ENCODE measurements at places on chromosomes 7 and 10.

DNA sequence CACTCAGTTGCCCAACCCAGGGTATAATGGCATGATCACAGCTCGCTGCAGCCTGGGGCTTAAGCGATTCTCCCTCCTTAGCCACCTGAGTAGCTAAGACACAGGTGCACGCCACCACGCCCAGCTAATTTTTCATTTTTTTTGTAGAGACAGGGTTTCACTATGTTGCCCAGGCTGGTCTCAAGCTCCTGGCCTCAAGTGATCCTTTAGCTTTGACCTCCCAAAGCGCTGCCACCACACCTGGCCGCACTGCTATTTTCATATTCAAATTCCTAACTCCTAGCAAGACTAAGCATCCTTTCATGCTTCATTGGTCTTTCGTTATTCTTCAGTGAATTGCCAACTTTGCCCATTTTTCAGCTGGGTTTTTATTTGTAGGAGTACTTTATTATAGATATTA lies 30.4 kb upstream of the DAGLB start:
- no peak overlapping the region for H3K4me3 ChIP-seq
- H3K27ac ChIP-seq = no peak overlapping the region
- no peaks in the 10 kb centered on the region for H3K36me3 ChIP-seq
- no peak for DNase-seq
- peaks cover 50% of the 10 kb centered on the region for H3K4me1 ChIP-seq
- no peaks in the 10 kb centered on the region for H3K27me3 ChIP-seq

DNA sequence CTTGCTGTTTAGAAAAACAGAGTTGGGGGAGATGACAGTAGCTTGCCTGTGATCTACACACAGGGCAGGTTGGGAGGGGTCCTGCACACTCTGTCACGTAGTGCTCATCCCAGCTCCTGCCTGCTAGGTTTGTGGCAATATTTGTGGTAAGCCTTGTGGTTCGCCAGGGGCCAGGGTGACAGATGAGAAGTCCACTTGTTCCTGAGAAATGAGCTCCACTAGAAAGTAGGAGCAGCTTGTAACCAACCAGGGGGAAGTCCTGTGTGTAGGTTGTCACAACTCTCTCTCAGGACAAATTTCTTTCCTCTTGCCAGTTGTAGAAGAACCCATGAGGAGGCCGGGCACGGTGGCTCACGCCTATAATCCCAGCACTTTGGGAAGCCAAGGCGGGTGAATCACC lies 147.0 kb downstream of the TCF7L2 start:
- H3K36me3 ChIP-seq = no peaks in the 10 kb centered on the region
- DNase-seq = no peak

DNA sequence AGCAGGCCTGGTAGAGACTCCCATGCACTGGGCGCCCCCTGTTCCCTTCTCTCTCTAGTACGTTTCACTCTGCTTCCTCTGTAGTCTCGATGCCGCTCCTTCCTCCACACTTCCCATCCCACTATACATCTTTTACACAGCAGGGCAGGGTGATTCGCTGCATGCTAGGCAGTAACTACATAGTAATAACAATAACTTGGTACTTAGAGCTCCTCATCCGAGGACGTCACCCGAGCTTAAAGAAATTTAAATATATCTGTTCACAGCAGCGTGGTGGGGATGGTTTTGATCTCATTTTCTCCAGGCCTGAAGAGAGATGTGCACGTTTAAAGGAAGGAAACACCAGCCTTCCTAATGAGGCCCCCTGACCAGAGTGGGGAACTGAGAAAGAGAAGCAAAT lies 276.9 kb downstream of the SKAP2 start:
- peaks cover 26% of the 10 kb centered on the region for H3K27me3 ChIP-seq
- no peak overlapping the region for H3K27ac ChIP-seq
- no peak for DNase-seq

- no peak overlapping the region for H3K27ac ChIP-seq
- no peak overlapping the region for H3K4me3 ChIP-seq
- no peak for DNase-seq
- H3K36me3 ChIP-seq = no peaks in the 10 kb centered on the region
- H3K27me3 ChIP-seq = no peaks in the 10 kb centered on the region
Measured at GRCh38 chr7:125112850-125113249, 183.2 kb upstream of the POT1 start.

DNA sequence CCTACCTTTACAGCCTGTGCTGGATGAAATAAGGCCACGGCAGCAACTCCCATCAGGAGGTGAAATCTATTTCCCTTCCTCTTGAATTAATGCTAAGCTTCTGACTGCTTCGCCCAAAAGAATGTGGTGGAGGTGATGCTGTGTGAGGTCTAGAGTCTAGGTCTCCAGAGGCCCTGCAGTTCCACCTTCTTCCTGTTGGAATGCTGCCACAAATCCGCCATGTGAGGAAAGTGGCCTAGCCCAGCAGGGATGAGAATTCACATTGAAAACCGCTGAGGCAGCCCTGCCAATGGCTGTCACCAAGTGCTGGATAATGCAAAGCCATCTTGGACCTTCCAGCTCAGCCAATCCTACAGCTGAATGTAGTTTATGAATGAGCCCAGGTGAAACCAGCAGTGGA lies 28.0 kb downstream of the RHOBTB1 start:
- no peak overlapping the region for H3K4me3 ChIP-seq
- H3K27ac ChIP-seq = no peak overlapping the region
- H3K36me3 ChIP-seq = no peaks in the 10 kb centered on the region
- DNase-seq = no peak
- H3K4me1 ChIP-seq = peaks cover 41% of the 10 kb centered on the region
- no peaks in the 10 kb centered on the region for H3K27me3 ChIP-seq

All from heart right ventricle (tissue), 16 donors.